Skeletal muscle cell (primary cell): ENCODE measurements at places on chromosomes 6 and 20.

DNA sequence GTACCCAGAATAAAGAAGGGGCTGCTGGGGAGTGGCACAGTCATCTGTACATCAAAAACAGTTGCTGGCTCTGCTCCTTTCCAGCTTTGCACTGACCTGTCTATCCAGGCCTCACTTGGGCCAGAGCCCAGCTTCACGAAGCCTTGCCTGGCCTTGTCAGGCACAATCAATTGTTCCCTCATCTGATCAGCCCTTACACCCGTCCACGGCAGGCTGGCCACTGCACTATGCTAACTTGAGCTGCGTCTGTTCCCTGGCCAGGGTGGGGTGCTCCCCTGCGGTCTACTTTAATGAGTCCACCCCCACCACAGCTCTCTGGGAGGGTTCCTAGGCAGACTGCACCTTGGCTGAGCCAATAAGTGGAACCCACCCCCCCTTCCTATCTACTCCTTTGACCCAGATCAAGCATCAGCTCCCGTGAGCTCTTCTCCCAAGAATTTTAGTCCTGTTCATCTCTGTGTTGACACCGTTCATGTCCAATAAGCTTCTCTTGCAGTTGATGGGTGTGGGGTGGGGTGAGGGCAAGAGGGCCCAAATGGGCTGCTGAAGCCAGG, 74.3 kb upstream of the MLN start:
- DNase-seq = no peak

- DNase-seq = peak; percentile 17
Observed at GRCh38 chr6:38436726-38437465, 202.8 kb downstream of the BTBD9 start.

DNA sequence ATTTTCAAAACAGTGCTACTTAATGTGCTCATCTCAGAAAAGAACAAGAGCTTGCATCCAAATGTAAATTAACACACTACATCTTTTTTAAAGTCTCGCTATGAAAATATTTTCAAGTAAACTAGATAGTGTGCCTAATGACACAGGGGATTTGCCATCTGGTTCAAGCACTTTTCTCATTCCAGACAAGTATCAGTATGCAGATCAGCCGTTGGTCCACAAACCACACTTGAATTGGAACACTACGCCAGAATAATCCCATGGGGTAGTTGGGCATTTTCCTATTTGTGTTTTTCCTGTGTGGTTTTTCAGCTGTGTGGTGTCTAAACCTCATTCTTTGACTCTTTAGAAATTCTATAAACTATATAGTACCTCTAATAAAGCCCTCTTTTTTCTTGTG, 256.2 kb downstream of the EPHA7 start:
- peak; percentile 56 for DNase-seq

GRCh38 chr6:7314414-7314813, 1.4 kb upstream of the SSR1 start:
- DNase-seq = no peak

DNA sequence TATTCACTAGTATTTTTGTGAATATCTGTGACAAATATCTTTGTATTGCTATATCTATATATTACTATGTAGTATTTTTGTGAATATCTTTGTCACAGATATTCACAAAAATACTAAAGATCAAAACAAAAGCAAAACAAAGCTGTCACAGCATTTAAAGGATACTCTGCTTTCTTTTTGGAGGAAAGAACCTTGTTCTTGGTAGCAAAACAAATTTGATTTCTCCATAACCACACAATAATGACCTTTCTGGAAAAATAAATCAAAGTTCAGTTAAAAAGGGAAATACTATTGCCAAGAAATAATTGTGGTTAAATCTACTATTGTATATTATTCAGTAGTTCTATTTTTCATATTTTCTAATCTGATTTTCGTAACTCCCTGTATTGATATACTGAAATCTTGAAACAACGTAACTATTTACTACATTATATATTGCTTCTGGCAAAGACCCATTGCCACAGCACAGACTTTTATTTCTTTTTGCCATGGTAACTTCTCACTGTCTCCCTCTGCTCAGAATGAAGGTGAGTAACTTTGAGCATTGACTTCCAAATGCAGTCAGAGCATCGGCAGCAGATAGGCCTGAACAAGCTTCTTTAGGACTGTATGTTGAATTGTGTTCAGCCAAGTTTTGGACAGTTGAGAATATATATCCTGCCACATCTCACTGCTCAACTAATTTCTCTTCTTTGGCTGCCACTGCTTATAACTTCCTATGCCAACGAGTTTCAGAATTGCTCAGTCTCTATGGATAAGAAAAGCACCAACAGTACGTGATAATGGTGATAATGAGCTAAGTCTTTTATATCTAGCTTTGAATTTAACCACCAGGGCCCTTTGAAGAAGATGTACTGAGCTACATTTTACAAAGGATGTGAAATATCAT, 1097.2 kb upstream of the GJE1 start:
- DNase-seq = no peak
